ENCODE measurements at places on chromosomes 2 and 18.

GRCh38 chr2:232126301-232127099 lies 165.0 kb downstream of the DIS3L2 start:
- DNase-seq = no peak

DNA sequence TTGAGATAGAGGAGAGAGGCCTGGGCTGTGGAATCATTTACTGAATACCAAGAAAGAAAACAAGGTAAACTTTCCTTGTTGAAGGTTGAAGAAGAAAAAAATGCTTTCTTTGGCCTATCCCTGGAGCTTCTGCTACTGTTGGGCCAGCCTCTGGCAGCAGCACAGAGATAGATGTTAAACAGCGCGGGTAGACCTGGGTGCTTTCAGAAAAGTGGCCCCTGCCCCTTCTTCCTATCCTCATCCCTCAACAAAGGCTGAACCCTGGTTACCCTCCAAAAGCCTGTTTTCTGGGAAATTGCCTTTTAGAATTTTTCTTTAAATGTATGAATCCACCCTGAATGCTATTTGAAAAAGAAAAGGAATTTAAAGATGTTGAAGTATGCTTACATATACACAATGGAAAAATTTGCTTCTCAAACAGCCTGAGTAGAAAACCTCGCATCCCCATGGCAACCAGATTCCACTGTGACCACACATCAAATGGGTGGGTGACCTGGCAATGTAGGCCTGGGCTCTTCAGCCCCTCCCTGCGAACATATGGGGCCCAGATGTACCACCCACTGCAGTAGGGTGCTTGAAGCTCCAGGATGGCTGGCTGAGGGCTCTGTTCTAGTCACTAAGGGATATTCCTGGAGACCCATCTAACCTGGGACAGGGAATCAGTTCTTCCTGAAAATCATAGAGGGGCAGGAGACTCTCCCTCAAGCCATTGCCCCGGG lies 23.4 kb upstream of the CHRNA1 start:
- no peak for DNase-seq

DNA sequence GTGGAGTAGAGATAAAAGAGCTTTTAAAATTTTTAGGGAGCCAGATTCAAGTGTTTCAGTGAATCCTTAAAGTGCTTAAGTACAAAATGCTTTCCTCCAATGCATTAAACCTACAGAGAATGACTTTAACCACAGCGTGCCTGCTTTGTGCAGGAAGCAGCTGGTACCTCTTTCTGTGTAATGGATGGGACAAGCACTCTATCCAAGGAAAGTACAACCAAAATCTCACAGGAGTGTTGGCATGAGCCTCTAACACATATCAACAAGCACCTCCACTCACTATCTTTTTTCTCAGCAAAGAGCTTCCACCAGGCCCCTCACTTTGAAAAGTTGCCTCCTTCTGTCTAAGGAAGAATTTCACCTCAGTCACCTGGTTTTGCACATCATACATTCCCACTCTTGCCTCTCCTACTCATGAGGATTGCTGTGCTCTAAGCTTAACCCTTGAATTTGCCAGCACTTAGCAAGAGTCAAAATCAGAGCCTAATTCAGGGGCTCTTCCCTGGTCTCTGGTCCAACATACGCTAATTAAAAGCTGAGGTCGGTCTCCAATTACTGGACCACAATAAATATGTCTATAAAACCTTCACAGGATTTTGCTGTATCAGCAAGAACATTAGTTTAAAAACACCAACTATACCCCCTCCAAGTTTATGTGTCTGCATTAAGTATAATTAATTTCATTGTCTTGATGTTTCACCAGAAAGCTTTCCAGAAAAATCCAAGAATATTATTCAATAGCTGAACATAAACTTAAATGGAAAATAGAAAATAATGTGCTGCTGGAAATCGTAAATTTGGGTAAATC lies 68.9 kb downstream of the ZNF521 start:
- DNase-seq = no peak

- DNase-seq = no peak
Measured at GRCh38 chr18:425106-425745, 75.3 kb downstream of the COLEC12 start.

DNA sequence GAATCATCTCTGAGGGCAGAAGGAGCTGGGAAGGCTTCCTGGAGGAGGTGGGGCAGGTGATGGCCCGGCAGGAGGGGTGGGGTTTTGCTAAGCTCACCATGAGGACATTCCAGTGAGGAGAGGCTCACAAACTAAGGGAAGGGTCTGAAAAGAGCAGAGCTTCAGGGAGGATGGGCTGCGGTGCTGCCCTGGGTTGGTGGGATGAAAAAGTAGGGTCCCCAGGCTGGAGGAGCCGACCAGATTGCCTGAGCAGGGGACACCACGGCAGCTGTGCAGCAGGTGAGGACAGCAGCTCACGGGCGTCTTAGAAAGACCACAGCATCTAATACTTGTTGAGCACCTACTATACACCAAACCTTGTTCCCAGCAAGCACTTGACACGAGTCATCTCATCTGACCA lies 82.2 kb downstream of the DYSF start:
- no peak for DNase-seq

DNA sequence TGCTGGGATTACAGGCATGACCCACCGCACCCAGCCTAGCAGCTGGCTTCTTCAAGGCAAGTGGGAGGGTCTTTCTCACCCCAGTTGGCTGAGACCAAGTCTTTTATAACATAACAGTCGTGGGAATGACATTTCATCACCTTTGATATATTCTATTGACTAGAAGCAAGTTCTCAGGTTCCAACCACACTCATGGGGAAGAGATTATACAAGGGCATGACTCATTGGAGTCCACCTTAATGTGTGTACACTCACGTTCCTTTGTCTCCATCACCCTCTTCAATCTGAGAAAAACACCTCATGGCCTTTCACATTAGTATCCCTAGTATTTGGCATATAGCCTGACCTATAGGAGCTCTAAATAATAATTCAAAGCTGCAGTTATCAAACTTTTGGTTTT lies 2.8 kb upstream of the BBS5 start:
- DNase-seq = no peak

DNA sequence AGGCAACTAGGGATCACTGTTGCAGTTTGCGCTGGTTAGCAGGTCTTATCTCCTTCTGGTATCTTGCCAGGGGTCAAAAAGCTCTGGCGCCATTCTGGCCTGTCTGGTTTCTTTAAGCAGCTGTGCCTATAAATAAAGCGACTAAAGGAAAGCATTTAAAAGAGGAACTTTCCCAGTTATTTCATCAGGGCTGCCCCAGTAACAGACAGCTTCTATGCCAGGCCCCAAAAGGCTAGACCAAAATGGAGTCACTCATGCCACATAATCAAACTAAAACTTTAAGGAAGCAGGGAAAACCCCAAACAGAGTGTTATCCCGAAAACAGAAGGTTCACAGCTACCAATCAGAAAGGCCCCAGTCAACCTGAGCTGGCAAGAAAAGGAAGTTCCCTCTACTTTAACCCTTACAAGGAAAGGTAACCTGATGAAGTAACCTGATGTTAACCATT lies 41.2 kb upstream of the HNRNPA3 start:
- no peak for DNase-seq

- DNase-seq = no peak
Measured at GRCh38 chr2:15034860-15035259, 402.3 kb downstream of the LRATD1 start.

GRCh38 chr2:72347081-72347480 lies 199.4 kb upstream of the CYP26B1 start:
- DNase-seq = no peak

DNA sequence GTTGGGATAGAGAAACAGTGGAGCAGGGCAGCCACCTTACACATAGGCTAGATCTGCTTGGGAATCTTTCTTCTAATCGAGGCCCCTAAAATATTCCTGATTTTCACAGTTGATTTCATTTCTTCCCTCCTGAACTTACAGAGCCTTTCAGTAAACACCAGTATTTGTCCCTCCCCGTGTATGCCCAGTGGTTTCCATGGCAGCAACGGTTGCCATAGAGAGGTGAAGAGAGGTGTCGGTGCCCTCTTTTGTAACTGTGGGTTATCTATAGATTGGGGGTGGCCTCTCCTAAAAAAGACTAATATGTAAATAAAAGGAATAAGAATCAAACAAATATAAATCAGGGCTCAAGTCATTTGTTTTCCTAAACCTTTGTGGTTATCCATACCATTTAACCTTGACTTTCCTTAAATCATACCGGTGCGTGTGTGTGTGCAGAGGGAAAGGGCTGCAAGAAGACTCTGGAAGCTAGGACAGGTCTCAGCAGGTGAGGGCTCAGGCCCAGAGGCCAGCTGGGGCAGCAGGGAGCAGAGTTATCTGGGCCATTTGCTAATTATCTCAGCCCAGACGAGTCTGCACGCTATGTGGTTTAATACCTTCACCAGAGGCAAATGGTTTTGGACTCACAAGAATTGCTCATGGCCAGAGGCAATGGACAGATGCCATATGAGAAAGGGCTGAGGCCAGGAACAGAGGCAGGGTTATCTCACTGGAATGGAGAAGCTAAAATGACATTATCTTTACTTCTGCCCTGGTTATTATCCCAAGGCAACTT lies 35.5 kb downstream of the LIPG start:
- no peak for DNase-seq

- no peak for DNase-seq
Measured at GRCh38 chr2:238883421-238883901, 35.6 kb downstream of the TWIST2 start.

- no peak for DNase-seq
Measured at GRCh38 chr2:197079832-197080555, 153.5 kb upstream of the PGAP1 start.

- no peak for DNase-seq
Measured at GRCh38 chr2:885230-886071, 65.2 kb upstream of the SNTG2 start.

DNA sequence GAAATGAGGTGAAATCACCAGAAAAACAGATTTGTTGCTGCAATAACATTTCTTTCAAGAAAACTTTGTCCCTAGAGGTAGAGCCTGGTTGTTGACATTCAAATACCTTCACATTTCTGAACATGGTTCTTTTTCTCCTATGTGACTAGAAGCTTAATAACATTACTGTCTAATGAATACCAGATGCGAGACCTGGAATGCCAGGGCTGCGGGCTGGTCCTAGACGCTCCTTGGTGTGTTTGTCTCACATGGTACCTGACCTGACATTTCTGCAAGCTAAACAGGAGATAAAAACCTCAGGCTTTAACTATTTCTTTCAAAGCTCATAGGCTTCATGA lies 38.5 kb downstream of the ACKR3 start:
- DNase-seq = no peak

DNA sequence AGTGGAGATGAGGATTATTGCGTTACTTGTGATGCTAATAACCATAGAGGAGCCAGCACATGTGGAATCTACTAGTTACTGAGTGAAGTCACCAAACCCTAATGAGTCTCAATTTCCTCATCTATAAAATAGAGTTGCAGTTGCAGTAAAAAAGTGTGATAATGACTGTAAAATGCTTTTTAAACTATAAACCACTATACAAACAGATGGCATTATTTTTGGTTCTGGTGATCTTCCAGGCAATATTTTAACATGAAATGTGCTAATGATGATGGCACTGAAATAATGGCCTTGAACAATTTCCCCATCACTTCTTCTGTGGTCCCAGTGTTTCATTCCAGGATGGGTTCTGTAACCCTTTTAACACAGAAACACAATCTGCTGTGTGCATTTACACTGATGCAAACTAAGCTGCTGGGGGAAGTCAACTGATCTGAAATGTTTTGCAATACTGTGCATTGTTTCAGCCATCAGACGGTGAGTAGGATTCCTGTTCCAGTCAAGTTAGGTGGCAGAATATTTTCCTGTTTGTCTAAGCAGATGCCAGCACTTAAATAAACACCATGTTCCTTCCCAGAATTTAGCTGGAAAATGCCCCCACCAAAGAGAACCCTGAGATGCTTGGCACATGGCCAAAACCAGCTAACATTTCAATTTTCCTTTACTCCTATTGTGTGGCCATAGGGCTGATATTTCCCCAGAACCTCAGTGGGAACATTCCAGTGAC lies 52.6 kb downstream of the TACR1 start:
- DNase-seq = no peak

- DNase-seq = no peak
Measured at GRCh38 chr2:49367003-49367402, 212.7 kb upstream of the FSHR start.

DNA sequence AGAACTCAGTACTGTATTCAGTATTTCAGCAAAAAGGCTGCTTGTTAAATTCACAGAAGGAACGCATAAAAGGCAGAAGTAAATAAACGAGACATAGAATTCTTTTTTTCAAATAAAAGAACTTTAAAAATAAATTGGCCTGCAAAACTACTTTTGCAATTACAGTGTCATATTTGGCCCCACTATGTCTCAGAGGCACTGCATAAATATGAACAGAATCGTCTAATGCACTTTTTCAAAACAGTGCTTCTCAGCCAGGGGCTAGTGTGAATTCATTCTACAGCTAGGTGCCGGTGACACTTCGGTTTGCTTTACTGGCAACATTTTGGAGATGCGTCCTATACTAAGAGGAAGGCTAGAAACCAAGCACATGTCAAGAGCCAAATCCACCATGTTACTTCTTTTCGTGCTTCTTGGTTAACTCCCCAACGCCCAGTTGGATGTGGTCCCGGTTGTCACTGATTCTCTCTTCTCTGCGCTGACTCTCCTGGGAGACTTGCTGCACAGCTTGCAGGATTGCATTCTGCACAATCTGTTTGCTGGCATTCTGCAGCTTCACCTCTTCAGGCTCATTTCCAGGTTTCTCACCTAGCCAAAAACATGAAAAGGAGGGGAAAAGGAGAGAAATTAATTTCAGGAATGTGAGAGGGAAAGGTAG lies 51.8 kb downstream of the AKAIN1 start:
- no peak for DNase-seq

DNA sequence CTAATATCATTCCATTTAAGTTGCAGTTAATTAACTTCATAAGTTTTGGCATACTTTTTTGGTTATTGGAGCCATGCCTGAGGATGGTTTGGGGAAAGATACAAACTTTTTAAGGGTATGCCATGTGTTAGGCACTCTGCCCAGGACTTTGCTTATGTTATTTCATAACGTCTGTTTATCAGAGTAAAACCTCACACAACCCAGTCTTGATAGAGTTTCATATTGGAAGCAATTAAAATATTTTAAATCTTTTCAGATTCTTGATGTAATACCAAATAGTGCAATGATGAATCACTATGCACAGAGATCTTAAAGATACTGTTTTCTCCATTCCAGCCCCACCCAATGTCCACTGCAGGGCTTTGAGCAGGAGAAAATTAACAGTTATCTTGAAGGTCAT lies 529.1 kb upstream of the HNMT start:
- no peak for DNase-seq

- no peak for DNase-seq
Measured at GRCh38 chr2:122191331-122191730, 435.9 kb downstream of the TSN start.

GRCh38 chr2:126908721-126909177 lies 10.1 kb downstream of the TEX51 start:
- DNase-seq = no peak

GRCh38 chr18:66916834-66917233 lies 312.9 kb upstream of the CDH19 start:
- DNase-seq = no peak

All from stimulated activated CD4-positive, alpha-beta T cell treated with anti-CD3 and anti-CD28 coated beads, Interleukin-2, amount 100 ng/mL, for 4 hours (primary cell).